NCI-H1048 (cell line): ENCODE measurements at places on chromosomes 7 and 10.

DNA sequence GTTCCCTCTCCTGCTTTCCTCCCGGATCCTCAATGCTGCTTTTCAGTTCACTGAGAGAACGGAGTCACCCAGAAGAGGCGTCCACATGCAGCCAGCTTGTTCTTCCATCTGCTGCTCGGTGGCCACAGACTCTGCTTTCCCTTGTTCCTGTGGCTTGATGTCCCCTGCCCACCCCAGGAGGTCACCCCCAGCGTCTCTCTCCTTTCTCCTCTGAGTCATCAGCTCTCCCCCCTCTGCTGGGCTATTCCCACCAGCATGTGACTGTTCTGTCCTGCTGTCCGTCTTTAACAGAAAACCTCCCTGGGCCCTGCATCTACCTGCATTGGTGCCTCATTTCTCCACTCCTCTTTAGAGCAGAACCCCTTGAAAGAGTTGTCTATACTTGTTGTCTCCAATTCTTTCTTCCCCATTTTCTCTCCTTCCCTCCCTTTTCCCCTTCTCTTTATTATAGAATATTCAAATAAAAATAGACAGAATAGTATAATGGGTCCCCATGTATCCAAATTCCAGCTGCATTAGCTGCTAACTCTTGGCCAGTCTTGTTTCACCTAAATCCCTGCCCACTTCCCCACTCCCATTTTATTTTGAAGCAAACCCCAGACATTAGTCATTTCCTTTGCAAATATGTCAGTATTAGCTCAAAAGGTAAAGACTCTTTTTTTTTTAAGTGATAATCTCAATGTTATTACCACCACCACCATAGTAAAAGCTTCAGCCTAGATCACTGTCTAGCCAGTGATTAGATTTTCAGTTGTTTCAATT is 4.1 kb downstream of the ZNF282 start:
- DNase-seq, result no peak

DNA sequence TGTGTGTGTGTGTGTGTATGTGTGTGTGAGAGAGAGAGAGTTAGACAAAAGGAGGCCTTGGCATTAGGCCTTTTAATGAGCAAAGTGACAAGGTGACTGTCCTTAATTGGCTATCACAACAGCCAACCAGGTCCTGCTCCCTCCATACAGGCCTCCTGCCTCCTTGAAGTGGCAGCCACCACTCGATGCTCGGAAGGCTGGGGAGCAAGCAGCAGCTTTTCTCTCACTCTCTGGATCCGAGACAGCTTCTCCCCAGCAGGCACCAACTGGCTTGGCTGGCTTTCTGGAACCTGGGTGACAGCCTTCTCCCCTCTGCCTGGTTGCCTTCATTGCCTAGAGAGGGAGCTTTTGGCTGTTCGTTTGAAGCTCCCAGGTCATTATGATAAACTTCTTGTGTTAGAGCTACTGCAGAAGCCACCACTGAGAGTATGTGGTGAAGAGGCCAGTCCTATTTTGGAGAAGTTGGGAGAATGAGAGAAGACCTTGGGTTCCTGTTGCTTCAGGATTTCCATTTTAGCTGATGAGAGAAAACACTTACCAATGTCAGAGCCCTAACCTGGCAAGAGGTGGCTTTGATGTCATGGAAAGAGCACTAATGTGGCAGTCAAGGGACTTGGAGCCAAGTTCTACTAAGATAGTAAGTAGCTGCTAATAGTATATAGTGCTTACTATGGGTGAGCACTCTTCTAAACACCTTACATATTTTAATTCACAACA is 37.6 kb downstream of the RPS24 start:
- DNase-seq, result no peak

- no peak for DNase-seq
Observed at GRCh38 chr7:23418046-23418445, 52.2 kb downstream of the IGF2BP3 start.

- DNase-seq, result no peak
Observed at GRCh38 chr10:93513091-93513490, 16.7 kb downstream of the CEP55 start.

DNA sequence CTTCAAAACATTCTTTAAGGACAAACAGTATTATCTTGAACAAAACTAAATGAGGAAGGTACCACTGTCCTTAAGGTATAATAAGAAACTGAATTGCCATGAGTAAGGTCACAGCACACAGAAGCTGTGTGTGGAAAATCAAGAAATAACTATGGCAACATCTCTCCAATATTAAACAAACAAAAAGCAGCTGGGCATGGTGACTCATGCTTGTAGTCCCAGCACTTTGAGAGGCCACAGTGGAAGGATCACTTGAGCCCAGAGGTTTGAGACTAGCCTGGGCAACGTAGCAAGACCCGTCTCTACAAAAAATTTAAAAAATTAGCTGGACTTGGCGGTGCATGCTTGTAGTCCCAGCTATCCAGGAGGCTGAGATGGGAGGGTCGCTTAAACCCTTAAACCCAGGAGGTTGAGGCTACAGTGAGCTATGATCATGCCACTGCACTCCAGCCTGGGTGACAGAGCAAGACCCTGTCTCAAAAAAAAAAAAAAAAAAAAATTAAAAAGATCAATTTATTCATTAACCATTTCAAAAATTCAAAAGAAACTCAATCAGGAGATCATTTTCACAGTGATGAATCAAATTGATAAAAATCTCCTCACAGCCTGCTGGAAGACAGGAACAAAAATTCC is 195.4 kb downstream of the SKIDA1 start:
- no peak for DNase-seq
